Stimulated activated CD4-positive, alpha-beta T cell treated with anti-CD3 and anti-CD28 coated beads, Interleukin-1b, Interleukin-23, amount 100 ng/mL, for 1 hour (primary cell): ENCODE measurements at places on chromosomes 4 and X.

DNA sequence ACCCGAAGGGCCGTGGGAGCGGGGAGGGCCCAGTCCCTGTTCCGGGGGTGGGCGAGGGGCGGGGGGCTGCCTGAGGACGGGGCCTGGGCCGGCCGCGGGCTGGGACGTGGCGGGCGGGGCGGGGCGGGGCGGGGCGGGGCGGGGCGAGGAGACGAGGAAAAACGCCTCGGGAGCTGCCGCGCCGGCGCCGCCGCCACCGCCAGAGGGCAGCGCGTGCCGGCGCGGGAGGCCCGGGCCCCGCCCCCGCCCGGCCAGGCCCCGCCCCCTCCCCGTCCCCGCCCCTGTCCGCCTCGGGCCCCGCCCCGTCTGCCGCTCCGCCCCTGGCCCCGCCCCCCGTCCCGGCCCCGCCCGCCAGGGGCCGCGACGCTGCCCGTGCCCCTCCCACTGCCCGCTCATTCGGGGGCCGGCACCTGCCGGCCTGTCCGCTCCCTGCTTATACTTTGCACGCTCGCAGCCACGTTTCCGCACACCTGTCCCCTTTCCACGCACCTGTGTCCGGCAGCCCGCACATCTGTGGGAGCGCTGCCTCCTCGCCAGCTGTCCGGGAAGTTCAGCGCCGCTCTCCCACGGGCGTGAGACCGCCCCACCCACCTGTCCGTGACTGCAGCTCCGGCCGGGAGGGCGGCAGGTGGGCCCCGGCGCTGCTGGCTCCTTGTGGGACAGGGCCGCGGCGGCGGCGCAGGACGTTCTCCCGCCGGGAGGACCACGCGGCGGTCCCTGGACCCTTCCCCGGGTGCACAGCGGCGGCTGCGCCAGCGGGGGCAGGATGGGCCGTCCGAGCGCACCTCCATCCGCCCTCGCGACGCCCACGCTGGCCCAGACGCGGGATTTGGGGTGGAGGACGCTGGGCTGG, 1.7 kb upstream of the FGFRL1 start:
- peak; percentile 54 for DNase-seq

DNA sequence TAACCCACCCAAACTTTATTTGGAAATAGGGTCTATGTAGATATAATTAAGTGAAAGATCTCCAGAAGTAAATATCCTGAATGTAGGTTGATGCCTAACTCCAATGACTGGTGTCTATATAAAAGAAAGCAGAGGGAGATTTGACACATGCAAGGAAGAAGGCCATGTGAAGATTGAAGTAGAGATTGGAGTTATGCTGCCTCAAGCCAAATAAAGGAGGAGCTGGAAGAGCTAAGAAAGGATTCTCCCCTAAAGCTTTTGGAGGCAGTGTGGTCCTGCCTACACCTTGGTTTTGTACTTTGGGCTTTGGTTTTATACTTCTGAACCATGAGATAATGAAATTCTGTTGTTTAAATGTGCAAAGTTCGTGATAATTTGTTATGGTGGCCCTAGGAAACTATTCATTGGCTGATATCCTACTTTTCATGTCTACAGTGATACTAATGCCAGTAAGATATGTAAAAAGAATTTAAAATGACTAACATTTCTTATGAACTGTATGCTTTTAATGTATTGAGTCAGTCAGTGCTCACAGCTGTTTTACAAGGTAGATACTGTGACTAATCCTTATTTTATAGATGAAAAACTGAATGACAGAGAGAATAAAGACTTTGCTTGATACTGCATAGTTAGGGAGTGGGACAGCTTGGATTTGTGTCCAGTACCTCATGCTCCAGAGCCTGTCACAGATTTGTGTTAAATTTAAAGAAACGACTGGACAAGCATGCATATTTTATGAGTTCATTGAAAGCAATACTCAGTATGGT, 5.9 kb upstream of the RAB40AL start:
- no peak for DNase-seq

DNA sequence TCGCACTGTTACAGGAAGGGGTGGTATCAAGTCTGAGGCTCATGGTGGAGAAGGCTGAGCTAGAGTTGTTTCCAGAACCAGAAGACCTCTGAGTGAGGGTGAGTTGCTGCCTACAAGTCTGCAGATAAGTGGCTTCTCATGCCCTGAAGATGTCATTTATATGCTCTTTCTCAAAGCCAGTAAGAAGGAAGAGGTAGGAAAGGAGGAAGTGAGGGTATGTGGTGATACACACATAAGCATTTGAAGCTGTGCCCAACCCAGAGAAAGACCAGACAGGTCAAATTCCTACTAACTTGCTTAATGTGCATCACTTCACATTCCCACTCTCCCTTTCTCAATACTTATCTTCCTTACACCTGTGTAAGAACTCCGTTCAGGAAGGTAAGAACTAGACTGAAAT, at the start of gene PPBP:
TSS of gene PPBP (minus strand) at position 130 of the 400 bp plus-strand sequence. CDS start at position 43, 87 bp downstream.
- no peak for DNase-seq

- no peak for DNase-seq
These were observed 33.5 kb downstream of the SMS start for GRCh38 chrX:21974011-21974385.

- DNase-seq: no peak
These were observed 46.1 kb upstream of the HCCS start for GRCh38 chrX:11064851-11065600.

DNA sequence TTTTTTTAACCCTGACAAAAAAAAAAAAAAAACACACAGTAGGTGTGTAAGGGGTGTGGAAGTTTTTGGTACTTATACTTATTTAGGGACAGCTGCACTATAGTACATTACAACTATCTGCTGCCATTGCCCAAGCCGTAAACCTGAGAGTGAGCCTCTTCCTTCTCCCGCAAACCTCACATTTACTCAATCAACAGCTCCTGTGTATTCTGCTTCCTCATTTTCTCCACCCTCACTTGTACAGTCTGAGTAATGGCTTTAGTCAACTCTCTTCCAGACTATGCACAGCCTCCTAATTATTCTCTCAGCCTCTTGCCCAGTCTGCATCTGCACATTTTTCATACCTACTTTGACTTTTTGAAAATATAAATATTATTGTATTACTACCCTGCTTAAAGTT, 362.0 kb downstream of the ADAM29 start:
- DNase-seq: no peak

GRCh38 chr4:41146716-41147506, 67.4 kb downstream of the APBB2 start:
- no peak for DNase-seq

DNA sequence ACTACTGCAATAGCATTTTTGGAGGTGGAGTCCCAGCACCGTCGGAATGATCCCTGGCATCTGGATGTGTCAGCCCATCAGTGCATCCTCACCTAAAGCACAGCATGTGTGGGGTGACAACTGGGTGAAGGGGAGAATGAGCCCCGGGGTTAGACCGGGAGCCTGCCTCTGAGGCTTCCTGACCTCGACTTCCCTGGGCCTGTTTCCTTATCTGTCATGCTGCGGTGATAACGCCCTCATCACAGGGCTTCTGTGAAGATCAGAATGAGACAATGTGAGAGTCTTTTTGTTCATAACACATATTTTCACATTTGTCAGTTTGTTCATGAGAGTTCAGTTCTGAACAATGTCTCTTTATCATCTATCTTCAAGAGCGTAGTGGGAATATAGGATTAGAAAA, 31.1 kb upstream of the PDLIM3 start:
- DNase-seq: no peak

GRCh38 chr4:127829014-127829413, 46.9 kb downstream of the HSPA4L start:
- DNase-seq: no peak

GRCh38 chrX:18701621-18702361, 5.7 kb upstream of the PPEF1 start:
- no peak for DNase-seq

DNA sequence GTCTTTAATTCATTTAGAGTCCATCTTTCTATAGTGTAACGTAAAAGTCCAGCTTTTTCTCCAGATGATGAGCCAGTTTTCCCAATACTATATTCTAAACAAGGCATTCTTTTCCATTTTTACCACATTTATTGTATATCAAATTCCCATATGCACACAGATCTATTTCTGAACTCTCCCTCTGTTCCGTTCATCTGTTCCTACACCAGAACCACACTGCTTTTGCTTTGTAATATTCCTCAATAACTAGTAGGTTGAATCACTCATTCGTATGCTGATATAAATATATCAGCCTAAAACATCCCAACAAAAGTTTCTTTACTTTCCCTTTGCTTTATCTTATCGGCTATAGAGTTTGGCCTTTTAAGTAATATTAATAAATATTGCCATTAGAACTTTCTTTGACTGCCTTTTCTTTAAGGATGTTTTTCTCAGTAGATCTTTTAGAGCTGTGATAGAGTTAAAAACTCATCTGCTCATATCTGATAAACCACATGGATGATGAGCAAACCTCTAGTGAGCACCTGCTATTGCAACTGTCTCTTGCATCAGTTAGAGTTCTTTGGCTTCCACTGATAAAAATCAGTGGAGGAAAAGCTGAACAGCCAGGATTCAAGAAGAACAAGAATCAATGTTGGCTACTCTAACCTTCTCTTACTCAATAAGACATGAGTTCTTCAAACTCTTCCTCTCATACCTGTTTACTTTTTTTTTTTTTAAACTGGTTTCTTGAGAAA, 13.1 kb upstream of the RPL34 start:
- DNase-seq: no peak

DNA sequence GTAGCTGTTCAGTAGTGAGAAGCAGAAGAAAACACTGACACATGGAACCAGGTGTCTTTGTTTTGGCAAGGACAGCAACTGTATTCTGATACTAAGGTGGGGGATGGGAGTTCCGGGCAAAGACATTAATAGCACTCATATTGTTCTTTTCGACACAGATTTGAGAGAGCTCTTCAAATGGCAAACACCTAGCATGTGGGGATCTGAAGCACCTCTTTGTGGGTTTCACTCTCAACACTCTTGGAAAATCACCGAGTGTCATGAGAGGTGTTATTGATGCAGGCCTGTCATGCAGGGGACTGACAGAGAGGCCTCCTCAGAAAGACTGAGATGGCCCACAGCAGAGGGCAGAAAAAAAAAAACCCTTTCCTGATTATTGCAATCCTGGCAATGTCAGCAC, 228.4 kb upstream of the VCX start:
- no peak for DNase-seq

DNA sequence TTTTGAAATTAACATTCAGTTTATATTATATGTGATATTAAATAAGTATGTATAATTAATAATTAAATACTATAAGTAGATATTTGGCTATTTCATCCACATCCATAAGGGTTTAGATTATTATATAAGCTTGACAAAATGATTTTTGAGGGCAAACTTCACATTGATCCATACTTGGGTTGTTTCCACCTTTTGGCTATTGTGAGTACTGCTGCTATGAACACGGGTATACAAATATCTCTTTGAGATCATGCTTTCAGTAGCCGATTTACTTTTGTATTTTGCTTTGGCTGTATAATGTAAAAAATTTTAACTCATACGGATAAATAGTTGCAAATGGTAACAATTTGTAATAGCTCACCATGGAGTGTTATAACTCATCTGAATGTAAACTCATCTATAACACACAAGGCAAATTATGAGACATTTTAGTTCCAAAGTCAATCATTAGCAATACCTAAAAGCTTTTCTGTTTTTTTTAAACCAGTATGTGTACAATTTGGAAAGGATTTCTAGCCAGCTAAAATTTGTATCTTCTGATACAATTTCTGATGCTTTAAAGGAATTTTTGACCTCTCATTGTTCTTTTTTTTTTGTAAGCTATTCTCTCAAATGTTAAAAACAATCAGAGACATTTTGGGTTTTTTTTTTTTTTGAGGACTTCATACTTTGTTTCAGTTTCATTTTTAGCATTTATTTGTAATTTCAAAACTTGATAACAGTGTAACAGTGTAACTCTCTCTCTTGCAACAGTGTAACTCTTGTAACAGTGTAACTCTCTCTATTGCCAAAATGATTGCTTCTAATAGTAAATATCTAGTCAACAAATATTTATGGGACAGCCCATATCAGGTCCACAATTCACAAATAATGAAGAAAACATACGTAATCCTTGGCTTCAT, 51.8 kb upstream of the ARX start:
- DNase-seq: no peak

- no peak for DNase-seq
These were observed 45.6 kb upstream of the GPR78 start for GRCh38 chr4:8534611-8535010.

DNA sequence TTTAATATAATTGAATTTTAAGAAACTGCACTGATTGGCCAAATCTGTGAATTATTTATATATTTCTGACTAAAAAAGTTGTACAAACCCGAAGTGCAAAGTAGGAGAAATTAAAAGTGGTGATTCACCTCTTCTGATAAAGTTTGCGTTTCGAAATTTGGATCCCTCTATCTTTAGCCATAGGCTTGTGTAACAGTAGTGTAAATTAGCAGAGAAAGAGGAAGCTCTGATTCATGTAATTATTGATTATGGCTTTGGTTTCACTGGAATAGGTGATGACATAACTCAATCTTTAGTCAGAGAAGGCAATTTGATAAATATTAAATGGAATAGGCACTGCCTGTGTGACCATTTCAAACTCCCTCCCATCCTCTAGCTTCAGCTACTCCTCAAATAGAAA, 717.8 kb upstream of the PCDH7 start:
- no peak for DNase-seq
